Ureter (tissue), 1 donor: ENCODE measurements at places on chromosomes 6 and 20.

DNA sequence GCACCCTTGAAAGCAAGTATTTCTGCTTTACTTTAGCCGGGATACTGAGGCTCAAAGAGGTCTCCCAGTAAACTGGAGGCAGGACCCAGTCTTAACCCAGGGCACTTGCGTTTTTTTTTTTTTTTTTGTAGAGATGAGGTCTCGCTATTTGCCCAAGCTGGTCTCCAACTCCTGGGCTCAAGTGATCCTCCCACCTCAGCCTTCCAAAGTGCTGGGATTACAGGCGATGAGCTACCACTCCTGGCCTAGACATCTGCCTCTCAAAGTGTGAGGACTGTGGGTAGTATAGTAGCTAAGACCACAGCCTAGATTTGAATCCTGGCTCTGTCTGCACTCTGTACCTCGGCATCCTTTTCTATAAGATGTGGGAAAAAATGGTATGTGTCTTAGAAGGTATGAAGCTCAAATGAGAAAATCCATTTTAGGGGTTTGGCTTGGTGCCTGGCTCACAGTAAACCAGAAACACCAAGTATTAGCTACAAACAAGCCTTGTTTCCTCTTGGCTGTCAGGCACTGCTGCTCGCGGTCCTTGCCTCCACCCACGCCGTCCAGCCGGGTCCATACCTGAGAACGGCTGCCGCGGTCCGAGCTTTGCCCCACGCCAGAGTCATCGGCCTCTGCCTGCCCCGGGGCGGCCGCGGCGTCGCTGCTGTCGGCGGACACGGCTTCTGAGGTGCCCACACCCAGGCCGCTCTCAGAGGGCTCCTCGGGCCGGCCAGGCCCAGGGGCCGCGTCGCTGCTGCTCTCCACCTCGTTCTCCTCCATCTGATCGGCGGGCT lies 1.2 kb downstream of the ZNF335 start:
- no peak for DNase-seq

- DNase-seq = no peak
Observed at GRCh38 chr20:2054911-2055310, 46.7 kb upstream of the STK35 start.

GRCh38 chr6:54291146-54291545 lies 17.1 kb upstream of the TINAG start:
- no peak for DNase-seq

- no peak for DNase-seq
Observed at GRCh38 chr6:35427851-35428321, 24.3 kb upstream of the FANCE start.

GRCh38 chr6:137801352-137802114 lies 65.5 kb upstream of the TNFAIP3 start:
- DNase-seq = no peak

GRCh38 chr6:159800141-159800865 lies at the start of gene PNLDC1:
TSS of gene PNLDC1 (plus strand) at chr6:159800276. CDS start at chr6:159800308, 32 bp downstream.
- no peak for DNase-seq

DNA sequence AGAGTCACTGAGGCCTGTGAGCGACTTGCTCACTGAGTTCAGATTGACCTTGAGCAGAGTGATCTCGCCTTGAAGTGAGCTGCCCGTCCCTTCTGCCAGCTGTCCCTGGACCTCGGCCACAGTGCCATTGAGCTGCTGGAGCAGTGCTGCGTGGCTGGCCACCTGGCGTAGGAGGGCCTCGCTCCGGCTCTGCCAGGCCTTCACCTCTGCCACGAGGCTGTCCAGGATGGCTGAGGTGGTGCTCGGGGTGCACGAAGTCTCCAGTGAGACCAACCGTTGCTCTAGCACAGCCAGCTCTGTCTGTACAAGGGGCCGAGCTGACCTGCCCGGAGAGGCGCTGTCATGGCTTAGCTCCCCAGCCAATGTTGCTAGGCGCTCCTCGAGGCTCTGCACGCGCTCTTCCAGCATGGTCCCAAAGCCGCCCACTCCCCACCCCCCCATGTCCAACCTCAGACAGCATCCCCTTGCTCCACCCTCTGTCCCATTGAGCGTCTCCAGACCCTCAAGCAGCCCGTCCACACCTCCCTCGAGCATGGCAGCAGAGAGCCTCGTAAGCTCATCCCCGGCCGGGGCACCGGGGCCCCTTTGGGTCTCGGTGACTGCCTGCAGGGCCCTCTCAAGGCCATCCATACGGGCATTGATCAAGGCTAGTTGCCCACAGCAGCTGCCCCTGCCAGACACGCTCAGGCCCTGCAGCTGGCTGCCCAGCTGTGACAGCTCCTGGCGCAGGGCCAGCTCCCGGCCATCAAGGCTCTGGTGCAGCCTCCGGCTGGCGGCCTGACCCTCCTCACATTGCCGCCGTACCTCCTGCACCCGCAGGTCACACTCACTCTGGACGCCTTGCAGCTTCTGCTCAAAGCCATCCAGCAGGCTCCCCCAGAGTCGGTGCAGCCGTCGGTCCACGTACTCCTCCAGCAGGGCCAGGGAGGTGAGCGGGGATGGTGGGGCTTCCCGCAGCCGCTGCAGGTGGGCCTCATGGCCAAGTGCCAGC lies 4.6 kb downstream of the EMILIN3 start:
- DNase-seq = no peak

DNA sequence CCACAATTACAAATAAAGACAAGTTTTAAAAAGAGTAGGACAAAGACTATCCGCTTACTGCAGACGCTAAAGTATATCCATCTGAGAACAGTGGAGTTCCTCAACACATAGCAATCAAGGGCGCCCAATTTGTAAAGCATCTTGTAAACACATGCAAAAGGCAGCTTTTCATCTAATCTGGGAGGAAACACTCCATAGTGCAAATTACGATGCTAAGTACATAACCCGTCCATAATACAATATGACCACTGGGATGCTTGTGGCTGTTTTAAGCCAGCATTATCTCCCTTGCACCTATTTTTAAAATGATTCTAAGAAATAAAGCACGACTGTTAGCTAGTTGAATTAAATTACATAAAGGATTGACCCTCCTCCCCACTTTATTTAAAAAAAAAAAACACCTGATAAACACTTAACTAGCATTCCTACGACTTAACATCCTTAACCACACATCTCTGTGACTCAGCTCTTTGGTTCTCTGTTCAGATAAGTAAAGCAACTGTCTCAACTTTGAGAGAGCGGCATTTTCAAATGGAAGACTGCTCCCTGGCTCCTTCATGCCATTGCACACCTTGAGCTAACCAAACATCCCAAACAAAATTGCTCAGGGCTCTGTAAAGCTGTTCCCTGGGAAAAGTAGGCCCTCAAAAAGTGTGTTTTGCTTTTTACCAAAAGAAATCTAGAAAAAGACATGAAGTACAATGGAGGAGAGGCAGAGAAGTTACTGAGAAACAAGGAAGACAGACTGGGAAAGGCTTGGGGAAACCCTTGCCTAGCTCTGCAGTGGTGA lies 14.2 kb downstream of the SLC22A23 start:
- DNase-seq = no peak

DNA sequence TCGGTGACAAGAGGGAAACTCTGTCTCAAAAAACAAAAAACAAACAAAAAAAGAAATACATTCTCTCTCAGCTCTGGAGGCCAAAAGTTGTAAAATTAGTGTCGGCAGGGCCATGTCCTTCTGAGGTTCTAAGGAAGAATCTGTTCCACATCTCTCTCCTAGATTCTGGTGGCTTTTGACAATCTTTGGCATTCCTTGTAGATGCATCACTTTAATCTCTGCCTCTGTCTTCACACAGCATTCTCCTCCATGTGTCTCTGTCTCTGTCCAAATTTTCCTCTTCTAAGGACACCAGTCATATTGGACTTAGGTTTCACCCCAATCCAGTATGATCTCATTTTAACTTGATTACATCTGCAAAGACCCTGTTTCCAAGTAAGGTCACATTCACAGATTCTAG lies 9.1 kb downstream of the PPP2R5D start:
- no peak for DNase-seq

DNA sequence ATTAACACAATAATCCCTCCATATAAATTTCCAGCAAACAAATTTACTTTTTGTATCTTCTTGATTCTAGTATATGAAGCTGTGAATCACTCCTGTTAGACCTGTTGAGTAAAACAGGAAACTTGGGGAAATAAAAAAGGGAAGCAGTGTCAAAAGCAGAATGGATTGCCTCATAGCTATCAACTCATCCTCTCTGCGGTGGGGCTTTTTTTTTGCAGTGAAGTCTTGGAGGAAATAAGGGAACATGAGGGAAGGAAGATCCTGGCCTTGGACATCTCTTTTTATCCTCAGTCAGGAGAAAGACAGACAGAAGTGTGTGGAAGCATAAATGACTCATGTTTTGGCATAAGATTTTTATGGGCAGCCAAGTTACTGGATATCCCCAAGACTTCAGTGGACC lies 332.5 kb downstream of the TFAP2A start:
- DNase-seq = no peak

DNA sequence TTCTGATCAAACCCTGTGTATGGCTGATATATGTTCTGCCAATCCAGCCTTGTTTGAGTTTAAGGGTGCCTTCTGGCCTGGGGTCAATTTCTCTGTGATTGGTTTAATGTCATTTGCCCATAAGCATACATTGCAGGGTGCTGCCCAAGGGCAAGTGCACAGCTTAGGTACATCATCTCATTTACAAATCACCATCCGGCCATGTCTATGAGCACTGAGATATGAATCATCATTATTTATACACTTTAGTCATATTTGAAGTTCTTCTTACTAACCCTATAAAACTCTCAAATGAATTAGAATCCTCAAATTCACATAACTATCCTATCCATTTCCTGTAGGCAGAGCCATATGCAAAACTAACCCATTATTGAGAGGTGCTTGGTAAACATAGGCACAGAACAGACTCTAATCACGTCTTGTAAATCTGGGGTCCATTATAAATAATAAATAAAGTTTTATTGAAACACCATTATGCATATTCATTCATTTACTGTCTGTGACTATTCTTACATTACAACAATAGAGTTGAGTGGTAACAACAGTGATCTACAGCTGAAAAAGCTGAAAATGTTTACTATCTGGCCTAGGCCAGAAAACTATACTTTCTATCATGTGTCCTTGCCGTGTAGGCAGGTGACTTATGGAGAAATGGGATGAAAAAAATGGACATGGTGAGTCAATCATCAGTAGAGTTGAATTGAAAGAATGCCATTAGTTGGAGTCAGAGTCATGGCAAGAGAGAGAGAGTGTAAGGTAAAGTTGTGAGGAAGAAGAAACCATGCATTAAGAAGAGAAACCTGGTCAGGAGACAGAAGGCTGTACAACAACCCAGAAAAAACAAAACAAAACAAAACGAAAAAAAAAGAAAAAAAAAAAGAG lies 25.0 kb downstream of the KCNQ5 start:
- DNase-seq = no peak

GRCh38 chr6:18241208-18242038 lies 22.9 kb downstream of the DEK start:
- DNase-seq = no peak

- no peak for DNase-seq
Observed at GRCh38 chr6:26363882-26364701, 906 bp upstream of the BTN3A2 start.

DNA sequence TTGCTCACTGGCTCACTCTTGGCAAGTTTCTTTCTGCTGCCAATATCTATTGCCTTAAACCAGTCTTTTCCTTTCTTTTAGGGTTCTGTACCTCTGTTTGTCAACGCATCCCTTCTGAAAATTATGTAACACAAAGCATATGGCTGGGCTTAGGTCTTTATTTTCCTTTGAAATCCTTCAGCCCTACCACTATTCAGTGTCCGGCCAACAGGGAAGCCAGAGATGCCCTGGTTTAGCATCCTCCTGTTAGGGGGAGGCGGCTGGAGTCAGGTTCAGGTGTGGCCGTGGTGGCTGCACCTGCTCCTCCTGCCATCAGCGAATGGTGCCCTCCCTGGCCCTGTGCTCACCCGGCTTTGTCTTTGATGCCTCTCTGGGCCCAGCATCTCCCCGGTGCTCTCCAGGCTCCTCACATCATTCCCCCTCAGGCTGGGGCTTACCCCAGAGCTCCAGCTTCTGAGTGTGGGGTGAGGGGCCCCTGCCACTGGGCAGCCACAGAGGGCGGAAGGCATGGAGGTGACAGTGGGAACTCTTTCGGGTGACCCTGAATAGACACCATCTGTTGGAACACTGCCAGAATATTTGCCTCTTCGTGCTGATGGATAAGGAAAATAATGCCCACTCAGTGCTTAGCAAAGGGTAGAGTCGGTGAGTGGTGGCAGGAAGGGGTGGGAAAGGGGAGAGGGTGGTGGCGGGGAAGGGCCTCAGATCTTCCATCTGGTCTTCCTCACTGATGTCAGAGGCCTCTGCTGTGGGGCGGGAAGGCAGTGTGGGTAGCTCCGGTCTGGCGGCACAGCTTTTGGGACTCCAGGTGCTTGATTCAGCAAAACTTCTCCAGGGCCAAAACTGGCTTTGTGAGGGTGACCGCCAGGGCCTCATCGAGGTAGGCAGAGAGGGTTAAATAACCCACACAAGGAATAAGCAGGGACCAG lies 97.2 kb downstream of the DACT2 start:
- DNase-seq = no peak

- no peak for DNase-seq
Observed at GRCh38 chr6:123089226-123089625, 93.2 kb downstream of the CLVS2 start.
